Foreskin melanocyte (primary cell): ENCODE measurements at places on chromosomes 12 and 14.

DNA sequence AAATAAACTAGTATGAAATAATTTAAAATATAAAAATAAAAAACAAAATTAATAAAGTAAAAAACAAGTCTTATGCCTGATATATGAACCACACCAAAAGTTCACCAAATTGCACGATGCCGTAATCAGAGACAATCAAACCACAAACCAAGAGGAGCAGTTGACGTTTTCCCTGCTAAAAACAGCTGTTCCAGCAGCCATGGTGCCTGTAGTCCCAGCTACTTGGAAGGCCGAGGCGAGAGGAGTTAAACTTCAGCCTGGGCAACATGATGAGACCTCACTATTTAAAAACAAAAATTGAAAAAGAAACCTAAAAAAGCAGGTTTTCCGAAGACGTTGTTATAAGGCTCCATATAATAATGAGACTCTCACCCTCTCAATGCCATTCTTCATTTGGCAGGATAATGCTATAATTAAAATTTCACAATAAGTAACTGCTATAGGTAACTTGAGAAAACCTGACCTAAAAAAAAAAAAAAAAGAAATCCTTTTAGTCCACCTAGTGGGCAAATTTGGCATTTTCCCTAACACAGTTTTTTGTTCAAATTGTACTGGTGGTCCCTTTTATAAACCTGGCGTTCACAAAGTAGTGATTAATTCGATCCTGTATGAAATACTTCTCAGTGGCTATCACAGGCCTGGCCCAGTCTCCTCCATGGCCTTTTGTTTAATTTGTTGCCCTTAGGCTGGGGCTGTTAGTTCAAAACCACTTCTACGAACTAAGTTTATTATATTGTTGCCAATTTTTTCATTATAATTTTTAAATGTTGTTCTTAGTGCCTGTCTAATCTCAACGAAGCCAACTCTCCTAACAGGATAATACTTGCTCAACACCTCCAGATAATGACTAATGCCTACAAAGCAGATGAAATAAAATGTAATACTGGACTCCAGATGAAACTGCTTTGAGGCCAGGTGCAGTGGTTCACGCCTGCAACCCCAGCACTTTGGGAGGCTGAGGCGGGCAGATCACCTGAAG, 62.1 kb downstream of the TNFAIP2 start:
- DNase-seq = peak; percentile 19

- DNase-seq = no peak
These were observed 23.3 kb downstream of the TAS2R7 start for GRCh38 chr12:10779103-10779502.

- no peak for DNase-seq
These were observed 576.7 kb downstream of the SLC16A7 start for GRCh38 chr12:60172266-60173211.

GRCh38 chr14:73245480-73246325, 8.4 kb downstream of the PAPLN start:
- peak; percentile 41 for DNase-seq

DNA sequence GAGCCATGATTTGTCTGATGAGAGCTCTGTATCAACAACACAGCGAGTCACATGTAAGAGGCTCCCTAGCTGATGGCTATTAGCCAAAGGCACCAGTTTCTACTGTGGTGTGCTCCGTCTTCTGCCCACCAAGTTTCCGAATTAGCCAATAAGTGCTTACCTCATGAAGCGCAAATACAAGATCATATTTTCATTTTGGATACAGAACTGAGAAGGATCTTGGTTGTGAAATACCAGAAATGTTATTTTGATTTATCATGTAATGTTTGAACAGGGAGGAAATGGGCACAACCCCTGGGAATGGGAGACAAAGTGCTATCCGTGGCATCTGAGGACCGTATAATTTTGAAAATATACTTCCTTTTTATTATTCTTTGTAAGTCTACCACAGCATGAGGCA, 234.3 kb downstream of the DACT1 start:
- no peak for DNase-seq

DNA sequence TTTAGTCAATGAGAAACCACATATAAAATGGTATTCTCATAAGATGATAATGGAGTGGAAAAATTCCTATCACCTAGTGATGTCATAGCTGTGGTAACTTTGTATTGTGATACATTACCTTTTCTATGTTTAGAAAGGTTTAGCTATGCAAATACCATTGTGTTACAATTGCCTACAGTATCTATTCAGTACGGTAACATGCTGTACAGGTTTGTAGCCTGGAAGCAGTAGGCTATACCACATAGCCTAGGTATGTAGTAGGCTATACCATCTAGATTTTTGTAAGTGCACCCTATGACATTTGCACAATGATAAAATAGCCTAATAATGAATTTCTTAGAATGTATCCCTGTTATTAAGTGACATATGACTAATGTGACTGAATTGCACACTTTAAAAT, 50.5 kb upstream of the CCDC196 start:
- no peak for DNase-seq

GRCh38 chr12:108629151-108629550, 4.5 kb downstream of the SELPLG start:
- no peak for DNase-seq

GRCh38 chr14:51884086-51884927, 23.9 kb downstream of the GNG2 start:
- no peak for DNase-seq

- DNase-seq = no peak
These were observed 28.8 kb downstream of the PHLDA1 start for GRCh38 chr12:76002598-76003354.

GRCh38 chr14:49679271-49679670, 8.7 kb downstream of the POLE2 start:
- DNase-seq = peak; percentile 19

- no peak for DNase-seq
These were observed 259.1 kb upstream of the FKBP4 start for GRCh38 chr12:2535583-2536204.

- DNase-seq = no peak
These were observed 14.5 kb upstream of the NAV3 start for GRCh38 chr12:77816196-77816595.

DNA sequence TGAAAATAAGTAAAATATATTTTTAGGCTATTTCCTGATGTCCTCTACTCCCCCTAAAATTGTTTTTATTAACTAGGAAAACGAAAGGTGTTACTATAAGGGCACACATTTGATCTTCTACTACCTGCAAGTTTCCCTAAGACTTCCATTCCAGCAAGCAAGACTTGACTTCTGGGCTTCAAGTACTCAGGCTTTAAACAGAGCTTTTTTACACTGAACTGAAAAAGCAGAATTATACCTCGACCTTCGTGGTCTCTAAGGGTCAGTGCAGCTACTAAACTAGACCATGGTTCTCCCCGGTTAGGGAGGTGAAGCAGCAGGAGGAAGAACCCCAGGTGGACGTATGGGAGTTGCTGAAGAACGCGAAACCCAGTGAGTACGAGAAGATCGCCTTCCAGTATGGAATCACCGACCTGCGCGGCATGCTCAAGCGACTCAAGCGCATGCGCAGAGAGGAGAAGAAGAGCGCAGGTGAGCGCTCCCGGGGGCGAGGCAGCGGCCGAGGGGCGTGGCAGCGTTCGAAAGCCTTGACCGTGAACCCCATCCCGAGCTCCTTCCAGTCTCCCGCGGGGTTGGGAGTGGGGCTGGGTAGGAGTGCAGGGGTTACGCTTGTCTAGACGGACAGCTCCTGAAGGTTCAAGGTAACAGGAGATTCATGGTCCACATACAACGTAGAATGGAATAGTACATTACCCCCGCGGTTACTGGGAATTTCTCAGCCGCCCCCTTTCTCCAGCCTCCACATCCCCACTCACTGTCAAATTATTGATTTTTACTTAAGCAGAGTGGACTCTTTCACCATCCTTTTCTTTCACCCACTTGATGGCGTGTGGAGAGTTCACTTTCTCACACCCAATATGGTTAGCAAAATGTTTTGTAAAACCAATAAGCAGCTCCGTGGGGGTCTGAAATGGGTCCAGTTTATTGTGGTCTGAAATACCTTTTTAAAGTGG, 47.6 kb downstream of the MYBPC1 start:
- no peak for DNase-seq

GRCh38 chr12:31820832-31821231, 92.0 kb upstream of the AMN1 start:
- no peak for DNase-seq

GRCh38 chr12:97336900-97337751, 125.5 kb upstream of the RMST start:
- no peak for DNase-seq

DNA sequence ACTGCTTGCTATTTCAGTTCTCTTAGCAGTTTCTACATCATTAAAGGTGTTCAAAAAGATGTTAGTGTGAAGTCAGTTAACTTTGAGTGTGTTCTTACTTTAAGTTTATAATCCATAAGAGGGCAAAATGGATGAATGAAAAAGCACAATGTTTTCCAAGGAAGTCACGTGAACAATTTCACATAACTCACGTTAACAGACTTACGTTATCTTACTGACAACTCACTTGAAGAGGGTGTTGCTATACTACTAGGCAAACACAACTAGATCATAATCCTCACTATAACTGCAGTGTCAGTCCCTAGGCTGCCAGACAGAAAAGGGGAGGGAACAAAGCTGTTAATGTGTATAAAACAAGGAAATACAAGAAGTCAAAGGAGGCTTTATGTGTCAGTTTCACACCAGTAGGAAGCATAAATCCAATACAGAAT, 6.4 kb downstream of the SLC2A13 start:
- DNase-seq = peak; percentile 81

DNA sequence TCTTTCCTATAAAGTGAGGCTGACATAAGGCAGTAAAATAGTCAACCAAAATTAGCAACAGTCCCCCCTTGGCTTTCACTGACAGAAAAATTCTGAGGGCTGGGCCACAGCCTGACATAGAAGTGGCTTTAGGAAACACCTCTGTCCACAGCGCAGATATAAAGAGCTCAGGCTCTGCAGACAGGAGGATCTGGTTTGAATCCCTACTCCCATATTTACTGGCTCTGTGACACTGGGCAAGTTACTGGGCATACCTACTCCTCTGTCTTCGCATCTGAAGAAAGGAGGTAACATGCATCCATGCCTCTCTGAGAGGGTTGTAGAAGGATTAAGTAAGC, 95.3 kb downstream of the STXBP6 start:
- DNase-seq = no peak

DNA sequence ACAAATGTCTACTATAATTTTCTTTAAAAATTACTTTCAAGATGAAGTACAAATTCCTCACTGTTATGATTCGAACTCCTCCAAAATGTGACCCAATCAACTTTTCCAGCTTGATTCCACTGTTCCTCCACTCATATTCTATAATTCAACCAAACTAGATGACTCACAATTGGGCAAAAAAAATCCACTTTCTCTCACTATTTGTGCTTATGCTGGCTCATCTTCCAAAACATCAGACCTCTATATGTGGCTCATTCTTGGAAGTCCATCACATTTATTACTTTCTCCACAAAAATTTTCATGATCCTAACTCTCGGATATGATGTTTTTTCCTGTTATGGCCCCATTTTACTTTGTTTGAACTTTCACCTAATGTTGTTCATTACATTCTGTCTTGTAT, 26.9 kb upstream of the RXYLT1 start:
- DNase-seq = no peak

DNA sequence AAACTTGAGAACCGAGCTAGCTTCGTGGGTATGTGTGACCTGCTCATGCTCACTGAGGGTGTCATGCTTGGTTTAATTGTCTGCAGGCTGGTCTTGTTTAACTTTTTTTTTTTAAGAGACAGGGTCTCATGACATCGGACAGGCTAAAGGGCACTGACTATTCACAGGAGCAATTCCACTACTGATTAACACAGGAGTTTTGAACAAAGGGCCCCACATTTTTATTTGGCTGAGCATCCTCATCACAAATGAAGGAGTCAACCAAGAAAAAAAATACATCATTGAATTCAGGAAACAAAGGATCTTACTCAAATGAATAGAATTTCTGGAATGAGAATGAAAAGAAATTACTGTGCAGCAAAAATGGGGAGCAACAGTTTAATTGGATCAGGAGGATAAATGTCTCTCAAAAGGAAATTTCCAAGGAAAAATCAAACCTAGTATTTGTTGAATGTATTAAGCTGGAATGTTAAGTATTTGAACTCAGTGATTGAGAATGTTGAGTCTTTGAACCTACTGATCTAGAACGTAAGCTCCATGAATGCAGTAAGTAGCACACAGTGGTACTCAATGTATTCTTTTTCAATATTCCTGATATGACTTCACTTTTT, 20.8 kb upstream of the PYROXD1 start:
- peak; percentile 71 for DNase-seq

DNA sequence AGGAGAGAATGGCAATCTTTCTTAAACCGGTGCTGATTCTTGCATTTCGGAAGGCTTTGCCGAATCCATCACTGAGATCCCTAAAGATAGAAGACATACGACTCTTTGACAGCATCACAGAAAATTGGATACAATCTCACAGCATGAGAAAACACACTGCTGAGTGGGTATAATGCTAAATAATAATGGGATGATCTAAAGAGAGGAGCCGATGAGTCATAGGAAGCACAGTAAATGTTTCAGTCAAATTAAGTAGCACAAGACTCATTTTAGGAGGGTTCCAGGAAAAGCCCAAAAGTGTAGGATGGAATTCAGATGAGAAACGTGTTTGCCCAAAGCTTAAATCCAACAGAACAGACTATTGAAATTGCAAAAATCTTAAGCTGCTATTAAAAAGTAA, 81.7 kb downstream of the CPNE8 start:
- DNase-seq = peak; percentile 51

DNA sequence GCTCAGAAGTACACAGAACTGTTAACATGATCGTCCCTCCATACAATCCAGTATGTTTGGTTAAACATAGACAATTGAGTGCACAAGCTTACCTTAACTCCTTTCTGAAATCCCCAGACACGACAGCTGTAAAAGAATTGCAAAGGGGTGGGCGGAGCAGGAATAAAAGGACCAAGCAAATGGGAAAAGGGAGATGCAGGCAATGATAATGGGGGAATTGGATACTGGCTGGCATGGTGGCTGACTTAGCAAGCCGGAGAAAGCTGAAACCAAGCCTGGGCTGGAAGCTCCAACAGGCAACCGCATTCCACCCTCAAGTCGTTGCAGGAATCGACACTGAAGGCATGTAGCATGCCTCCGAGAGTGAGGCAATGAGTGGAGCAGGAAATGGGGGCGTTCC, 96.8 kb upstream of the TMEM132C start:
- DNase-seq = no peak

DNA sequence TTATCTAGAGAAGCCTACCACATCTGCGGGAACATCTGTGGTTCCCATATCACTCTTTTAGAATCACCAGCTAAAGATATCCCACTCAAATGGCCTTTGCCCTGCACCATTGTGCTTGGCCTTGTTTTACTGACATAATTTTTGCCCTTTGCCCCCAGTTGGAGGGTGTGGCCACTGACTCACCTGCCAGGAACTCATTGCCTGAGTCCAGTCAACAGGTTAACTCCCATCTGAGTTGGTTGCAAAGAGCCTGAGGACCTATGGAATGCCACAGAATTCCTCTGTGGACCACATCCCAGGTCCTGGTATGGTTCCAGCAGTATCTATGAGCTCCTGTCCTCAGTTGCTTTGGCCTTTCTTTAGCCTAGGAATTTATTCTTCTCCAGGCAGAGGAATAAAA, 55.7 kb upstream of the PTGR2 start:
- no peak for DNase-seq

DNA sequence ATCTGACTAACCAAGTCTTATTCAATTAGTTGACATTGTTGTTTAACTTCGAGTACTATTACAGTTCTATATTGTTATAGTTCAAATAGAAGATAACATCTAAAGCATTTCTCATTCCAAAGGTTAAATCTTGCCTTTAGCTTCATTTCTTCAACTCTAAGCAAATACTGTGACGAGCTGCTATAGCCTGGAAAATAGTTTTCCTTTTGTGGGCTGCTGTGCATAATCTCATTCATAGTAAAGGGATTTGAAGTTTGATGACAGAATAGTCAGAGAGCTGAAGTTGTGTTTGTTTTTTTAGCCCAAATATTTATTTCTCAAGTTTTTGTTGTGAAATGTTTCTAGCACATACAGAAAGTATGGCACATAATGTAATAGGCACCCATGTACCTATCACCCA, 13.4 kb downstream of the PSEN1 start:
- no peak for DNase-seq
